Psoas muscle (tissue), 8 donors: ENCODE measurements at places on chromosomes 6 and 20.

DNA sequence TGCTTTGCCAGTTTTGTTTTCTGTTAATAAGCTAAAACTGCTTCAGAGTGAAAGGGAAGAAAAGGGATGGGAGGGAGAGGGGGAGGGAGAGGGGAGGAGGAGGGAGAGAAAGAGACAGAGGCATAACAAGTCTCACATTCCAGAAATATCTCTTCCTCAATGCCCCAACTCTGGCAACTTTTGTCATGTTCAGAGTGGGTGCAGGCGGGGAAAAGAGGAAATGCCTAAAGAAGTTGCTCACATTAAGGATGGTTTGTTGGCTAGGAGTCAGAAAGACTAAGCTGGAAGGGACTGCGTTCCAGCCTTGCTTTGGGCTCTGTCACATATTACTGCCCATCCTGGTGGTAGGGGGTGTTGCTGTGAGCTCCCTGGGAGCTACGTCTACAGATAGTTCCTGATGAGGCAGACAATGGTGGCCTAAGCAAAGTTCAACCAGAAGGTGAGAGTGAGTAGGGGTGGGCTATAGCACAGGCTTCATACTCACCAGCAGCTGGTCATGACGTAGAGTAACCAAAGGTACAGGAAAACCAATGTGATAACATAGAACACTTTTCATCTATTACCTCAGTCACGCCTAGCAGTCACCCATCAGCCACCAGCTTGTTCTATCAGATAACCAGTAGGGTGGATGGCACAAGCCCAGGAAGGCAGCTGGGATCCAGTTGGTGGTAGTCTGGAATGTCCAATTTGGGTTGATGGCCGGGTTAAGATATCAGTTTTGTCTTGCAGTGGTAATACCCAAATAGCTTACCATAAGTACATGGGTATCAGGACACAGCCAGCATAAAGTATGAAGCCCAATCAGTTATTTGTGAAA, 2.1 kb downstream of the TSPYL4 start:
- no peak for DNase-seq

GRCh38 chr6:38985839-38986238, 62.7 kb upstream of the GLP1R start:
- no peak for DNase-seq

- no peak for DNase-seq
Observed at GRCh38 chr20:41650231-41650948, 32.2 kb upstream of the CHD6 start.

DNA sequence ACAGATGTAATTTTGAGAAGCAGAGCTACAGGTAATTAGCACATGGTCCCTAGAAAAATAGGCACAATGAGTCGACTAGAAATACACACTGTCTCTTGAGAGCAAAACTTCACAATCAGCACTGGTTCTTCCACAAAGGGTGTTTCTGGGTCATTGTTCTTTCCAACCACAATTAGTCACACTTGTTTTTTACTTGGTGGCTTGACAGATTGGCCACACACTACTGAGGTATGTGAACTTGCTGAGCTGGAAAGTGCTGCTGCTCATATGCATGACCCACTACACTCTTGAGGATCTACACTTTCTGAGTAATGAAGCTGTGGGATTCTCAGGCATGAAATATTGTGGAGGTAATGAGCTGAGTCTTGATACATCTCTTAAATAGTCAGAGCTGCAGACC, 347.7 kb downstream of the BCKDHB start:
- no peak for DNase-seq
